ENCODE measurements at places on chromosomes 6 and 20.

- peak; percentile 54 for DNase-seq
Observed at GRCh38 chr6:39224011-39224410, 5.3 kb downstream of the KCNK5 start.

- DNase-seq, result no peak
Observed at GRCh38 chr6:105988321-105988720, 97.8 kb upstream of the PRDM1 start.

DNA sequence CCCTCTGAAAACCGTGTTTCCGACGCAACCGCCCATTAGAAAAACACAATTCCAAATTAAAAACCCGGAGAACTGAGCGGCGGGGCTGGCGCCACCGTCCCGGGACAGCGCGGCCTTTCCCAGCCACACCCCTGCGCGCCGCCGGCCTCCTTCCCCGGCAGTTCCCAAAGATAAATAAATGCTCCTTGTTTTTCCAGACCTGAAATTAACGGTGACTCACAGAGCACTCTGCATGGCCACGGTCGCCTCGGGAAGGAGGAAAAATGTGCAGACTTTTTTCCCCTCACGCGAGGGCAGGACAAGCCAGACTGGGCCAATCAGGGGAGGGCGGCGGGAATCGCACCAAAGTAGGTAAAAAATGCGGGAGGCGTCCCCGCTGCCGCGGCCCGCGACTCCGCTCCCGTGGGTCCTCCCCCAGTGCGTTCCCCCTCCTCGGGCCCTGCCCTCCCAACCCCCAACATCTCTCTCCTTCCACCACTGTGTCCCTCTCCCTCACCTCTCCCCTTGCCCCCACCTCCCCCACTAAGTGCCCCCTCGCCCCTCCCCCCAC is 828 bp upstream of the DSTN start:
- DNase-seq, result peak; percentile 77

GRCh38 chr6:169933251-169933821 is 181.9 kb downstream of the ERMARD start:
- peak; percentile 96 for DNase-seq

DNA sequence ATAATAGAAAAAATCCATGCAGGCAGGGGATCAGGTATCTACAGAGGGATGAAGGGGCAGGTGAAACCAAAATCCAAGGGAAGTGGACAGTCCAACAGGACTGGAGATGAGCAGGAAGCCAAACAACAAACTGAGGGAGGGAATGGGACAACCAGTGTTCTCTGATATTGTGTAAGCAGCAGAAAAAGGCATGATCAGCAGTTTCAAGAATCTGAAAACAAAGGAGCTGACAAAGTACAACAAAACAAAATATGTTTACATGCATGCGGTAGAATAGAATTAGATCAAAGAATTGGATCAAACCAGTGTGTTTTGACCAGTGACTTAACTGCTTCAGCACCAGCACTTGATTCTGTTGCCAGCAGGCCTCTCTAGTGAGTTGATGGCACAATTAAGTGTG is 729.7 kb downstream of the RFPL4B start:
- DNase-seq, result no peak
